ENCODE measurements at places on chromosomes 5 and 9.

DNA sequence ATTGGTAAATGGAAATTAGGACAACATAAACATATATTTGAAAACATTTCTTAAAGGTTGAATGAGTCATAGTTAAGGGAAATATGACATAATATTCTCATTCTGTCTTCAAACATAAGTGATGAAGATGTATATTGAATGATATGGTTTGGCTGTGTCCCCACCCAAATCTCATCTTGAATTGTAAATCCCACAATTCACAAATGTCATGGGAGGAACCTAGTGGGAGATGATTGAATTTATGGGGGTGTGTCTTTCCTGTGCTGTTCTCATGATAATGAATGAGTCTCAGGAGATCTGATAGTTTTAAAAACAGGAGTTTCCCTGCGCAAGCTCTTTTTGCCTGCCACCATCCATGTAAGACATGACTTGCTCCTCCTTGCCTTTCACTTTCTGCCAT lies 104.4 kb upstream of the MPDZ start:
- no peak for DNase-seq

- DNase-seq, result no peak
Observed at GRCh38 chr5:78591972-78592700, 56.4 kb downstream of the LHFPL2 start.

- no peak for DNase-seq
Observed at GRCh38 chr5:157204765-157205164, 24.1 kb downstream of the ITK start.

DNA sequence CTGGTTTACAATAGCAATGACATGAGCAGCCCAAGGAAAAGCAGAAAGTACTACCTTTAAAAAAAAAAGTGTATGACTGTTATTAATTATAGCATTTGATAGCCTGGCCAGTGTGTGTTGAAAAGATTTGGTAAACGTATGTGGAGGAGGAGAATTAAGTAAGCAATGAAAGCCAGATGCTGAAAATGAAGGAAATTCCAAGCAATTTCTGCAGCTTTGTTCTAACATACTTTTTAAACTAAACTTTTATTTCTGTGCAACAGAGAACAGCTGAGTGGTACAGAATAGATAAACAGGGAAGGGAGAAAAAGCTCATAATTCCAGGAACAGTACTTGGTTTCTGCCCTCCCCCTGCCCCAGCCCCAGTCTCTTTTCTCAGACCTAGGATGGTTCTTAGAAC lies 252.6 kb downstream of the ADAMTSL1 start:
- no peak for DNase-seq

- DNase-seq, result no peak
Observed at GRCh38 chr5:103092676-103093075, 27.3 kb downstream of the GIN1 start.

GRCh38 chr5:72597456-72597948 lies 90.3 kb upstream of the ZNF366 start:
- DNase-seq, result no peak

DNA sequence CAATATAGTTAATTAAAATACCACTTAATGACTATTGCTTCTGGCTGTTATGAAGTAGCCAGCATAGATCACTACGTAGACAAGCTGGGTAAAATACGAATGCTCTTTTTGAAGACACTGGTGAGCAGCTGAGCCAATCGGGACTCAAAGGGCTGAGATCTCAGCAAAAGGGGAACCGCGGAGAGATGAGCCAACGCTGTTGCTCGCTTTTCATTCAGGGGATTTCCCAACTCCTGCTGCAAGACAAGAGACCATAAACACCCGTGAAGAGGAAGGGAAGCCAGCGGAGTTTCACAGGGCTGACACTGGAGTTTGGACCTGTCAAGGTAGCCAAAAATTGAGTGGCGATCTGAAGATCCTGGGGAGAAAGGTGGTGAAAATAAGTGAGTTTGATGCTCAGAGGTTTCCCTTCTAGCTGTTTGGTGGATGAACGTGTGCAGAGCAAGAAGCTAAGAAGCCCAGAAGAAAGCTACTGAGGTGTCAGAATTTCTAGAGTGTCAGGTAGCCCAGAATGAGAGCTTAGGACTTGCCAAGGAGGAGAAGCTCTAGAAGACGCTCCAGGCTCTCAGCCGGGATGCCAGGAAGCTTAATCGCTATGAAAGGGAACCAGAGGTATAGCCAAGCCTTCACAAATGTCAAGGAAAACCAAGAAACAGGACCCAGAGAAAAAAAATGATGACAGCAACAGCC lies 79.6 kb upstream of the RNU6ATAC start:
- DNase-seq, result no peak

GRCh38 chr9:89749500-89750116 lies 144.8 kb downstream of the GADD45G start:
- DNase-seq, result no peak

Measured in DMS 273 treated with DMSO at 0.1 percent for 48 hours (cell line).